ENCODE measurements at places on chromosomes 7 and 10.

DNA sequence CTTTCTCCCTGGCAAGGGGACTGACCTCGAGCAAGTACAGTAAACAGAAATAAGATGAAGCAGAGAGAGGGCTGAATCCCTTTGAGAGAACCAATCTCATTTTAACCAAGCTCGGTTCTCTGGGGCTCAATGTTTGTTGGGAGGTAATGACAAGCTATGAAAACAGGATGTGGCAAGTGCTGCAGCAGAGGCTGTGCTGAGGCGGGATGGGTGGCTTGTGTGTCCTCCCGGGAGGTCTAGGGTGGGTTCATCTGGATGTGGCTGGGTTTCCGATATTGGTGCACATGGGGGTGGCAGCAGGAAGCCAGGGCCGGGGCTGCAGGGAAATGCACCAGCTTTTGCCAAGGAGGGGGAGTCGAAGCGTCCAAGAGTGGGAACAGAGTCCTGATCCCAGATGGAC, 84.5 kb downstream of the AOAH start:
- no peak for DNase-seq

- DNase-seq: no peak
Observed at GRCh38 chr10:117075064-117075463, 63.0 kb downstream of the VAX1 start.

- no peak for DNase-seq
Observed at GRCh38 chr10:28248092-28248491, 54.8 kb downstream of the MPP7 start.

DNA sequence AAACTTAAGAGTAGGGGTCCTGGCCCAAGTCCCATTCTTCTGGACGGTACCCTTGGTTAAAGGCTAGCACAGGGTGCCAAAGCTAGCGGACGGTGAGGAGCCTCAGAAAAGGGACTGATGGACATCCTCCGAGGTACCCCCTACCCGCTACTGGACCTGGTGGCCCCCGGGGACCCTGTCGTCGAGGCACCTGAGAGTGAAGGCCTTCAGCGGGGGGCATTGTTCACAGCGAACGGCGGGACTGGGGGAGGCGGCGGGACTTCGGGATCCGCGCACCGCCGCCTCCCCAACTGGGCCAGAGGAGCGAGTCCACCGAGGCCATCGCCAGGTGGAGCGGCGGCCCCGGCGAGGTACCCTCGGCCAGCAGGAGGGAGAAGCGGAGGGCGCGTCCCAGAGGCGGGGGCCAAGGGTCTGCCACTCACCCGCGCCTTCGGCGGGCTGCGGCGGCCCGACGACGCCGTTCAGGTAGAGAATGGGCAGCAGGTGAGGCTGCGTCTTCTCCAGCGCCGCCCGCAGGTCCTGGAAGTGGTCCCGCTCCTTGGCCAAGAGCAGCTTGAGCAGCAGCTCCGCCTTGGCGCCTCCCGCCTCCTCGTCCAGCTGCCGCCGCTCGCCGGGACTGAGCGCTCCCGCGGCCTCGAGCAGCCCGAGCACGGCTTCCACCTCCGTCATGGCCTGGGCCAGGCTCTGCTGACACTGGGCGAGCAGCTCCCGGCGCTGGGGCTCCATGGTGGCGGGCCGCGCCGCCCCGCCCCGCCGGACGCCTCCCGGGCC, 575 bp downstream of the DLG5 start:
- DNase-seq: no peak

GRCh38 chr7:100562195-100563099, 11.3 kb downstream of the SAP25 start:
- DNase-seq: no peak

- DNase-seq: no peak
Observed at GRCh38 chr10:89810908-89811525, 109.6 kb downstream of the KIF20B start.

DNA sequence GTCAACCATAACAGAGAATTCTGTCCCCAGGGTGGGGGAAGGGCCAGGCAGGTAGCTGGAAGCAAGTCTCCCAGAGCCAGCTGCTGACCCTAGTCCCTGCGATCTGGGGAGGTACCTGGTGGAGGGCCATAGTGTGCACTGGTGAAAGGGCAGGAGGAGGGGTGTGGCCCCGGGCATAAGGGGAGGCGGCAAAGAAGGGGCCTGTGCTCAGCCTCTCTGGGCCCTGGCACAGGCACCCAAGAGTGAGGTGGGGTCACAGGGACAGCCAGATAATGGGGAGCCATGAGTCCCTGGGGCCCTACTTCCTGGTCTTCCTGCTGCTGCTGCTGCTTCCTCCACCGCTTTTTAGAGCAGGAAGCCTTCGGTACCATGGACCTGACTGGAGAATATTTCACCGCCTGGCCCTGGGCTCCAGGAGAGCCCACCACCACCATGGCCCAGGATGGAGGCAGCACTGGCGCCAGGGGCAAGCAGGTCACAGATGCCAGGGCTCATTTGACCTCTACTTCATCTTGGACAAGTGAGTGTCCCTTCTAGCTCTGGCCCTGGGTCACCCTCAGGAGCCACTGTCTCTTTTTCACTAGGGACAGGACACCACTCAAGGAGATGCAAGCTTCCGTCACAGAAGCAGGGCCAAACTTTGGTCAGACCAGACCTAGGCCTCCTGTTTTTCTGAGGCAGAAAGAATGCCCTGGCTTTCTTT, at the start of gene ANTXRL:
ANTXRL (plus strand) TSS at position 7 of the 703 bp plus-strand sequence; CDS start at position 273, 266 bp downstream.
- DNase-seq: no peak

DNA sequence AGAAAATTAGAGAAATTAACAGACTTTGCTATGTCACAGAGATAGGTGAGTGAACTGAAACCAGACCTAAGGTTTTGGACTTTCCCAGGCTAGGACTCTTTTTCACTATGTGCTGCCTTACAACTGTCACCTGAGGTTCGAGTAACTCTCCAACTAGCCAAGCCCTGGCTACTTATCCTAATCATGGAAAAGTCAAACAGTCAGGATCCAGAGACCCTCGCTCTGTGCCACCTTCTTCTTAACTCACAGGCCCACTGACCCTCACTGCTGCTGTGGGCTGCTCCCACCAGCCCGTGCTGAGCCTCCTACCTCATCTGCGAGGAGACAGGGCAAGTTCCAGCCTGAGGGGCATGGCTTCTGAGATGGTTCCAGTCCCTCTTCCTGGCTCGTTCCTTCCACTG, 211.4 kb upstream of the KLF14 start:
- no peak for DNase-seq

- DNase-seq: no peak
Observed at GRCh38 chr7:115346685-115347084, 424.8 kb downstream of the MDFIC start.

DNA sequence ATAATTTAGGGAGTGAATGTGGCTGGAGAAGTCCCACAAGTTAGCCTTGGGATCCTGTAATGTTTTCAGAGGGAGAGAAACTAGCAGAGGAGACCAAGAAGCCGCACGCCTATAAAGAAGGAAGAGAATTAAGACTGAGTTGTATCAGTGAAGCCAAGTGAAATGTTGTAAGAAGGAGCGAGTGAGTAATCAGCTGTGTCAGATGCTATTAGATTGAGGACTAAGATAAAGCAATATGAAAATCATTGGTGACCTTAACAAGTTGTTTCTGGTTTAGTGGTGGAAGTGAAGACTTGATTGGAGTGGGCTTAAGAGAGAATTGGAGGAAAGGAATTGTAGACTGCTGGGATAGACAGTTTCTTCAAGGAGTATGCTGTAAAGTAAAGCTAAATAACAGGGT, 8.8 kb downstream of the CCSER2 start:
- DNase-seq: no peak

- DNase-seq: no peak
Observed at GRCh38 chr10:127276794-127277462, 80.5 kb upstream of the INSYN2A start.

DNA sequence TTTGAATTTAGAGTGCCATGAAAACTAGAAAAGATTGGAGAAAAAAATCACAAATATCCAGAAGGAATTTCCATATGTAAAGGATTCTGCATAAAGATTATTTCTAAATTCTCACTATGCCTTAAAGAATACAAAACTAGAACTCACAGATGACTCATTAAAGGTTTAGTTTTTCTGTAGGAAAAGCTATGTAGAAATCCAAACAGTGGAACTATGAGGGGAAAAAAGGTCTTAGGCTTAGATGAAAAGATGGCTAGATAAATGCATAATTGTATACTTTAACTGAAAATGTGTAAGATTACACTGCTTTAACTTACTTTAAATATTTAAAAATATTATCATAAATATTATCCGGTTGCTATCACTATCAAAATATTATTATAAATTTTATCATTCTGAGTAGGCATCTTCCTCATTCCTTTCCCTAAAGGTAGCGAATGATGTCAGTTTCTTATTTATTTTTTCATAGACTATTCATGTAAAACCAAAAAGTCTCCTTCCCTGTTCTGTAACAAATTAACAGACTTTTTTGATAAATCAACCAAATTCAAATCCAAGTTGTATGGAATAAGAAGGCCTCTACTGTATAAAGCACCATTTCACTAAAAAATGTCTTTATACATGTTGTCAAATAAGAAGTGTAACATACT, 69.1 kb upstream of the COMTD1 start:
- DNase-seq: no peak

DNA sequence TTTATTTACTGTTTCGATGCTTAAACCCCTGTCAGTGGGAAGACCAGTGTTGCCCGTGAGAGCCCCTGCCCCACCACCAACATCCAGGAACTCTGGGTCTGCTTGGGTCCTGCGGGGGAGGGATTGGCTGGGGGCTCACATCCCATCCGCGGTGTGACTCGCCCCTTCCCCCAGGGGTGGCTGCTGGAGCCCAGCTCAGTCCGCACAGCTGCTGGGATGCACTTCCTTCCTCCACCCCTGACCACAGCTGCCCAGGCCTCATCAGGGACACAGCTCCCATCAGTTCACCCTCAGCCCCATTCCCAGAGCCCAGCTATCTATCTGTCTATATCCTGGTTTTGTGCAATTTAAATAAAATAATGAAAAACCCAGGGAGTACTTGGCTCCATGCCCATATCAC, 54.5 kb downstream of the JAKMIP3 start:
- DNase-seq: no peak

DNA sequence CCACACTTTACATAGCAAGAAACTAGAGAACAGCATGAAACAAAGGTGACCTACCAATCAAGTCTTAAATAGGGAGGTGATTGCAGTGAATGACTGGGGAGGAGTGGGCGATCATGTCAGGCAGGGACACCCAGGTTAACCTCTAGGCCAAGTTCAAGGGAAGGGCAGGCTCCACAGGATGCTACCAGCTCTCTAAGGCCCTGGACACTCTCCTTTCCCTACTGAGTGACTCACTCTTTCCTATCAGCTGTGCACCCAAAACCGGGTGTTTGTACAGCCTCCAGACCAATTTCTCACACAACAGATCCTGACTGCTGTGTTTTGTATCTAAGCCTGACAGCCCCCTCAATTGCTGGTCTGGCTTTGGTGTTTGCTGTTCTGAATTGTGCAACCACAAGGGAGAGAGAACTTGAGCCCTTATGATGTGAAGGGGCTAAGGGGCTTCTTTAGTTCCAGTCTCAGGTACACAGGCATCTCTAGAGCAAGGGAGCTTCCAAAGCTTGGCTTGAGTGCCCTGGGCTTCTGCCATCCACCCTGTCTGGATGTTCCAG, 107.8 kb downstream of the TBXAS1 start:
- no peak for DNase-seq

DNA sequence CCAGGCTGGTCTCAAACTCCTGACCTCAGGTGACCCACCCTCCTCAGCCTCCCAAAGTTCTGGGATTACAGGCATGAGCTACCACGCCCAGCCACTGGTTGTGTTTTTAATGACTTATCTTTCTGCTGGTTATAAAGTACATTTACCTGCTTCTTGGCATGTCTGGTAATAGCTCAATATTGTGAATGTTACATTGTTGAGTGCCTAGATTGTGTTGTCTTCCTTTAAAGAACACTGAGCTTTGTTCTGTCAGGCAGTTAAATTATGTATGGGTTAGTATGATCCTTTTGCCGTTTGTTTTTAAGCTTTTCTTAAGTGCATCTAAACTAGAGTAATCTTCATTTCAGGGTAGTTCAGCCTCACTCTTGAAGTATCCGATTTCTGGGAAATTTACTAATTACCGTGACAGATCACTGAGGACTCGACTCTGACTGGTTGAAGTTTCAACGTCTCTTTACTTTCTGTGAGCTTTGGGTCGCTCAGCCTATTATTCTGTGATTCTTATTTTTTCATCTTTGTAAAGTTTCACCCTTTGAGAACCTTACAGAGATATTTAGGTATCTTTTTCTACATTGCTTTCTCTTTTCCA, 617.4 kb downstream of the SORCS1 start:
- DNase-seq: no peak

DNA sequence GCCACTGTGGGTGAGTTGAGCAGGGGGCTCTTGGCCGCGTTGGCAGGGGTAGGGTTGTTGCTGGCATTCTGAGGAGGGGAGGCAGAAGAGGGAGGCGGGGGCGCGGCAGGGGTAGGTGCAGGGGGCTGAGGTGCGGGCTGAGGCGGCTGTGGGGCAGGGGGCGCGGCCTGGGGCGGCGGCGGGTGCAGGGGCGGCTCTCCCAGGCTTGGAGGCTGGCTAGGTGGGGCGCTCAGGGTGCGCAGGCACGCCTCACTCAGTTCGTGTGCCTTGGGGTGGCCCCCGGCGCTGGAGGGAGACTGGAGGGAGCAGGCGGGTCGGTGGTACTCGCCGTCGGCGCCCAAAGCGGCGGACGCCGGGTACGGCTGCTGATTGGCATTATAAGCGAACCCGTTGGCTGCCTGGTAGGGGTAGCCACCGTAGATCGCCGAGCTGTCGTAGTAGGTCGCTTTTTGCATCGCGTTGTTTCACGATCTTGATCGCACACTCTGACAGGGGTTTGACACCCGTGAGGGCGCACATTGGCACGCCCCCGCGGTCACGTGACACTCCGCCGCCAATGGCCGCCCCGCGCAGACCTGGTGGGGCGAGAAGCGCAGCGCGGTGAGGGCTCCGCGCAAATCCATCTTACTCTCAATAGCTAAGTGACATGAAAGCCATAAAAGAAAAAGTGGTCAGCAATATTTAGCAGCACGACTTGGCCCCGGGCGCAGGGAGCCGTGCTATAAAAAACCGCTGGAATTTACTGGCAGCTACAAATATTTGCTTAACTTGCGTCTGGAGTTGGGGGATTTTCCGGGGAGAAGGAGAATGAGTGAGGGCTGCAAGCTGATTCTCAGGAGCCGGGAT, 7.9 kb upstream of the HOXA2 start:
- no peak for DNase-seq

GRCh38 chr10:38174336-38174735, 80.2 kb downstream of the ZNF37A start:
- DNase-seq: no peak

GRCh38 chr10:32937911-32938424, 20.1 kb downstream of the ITGB1 start:
- DNase-seq: no peak

- DNase-seq: no peak
Observed at GRCh38 chr7:131467788-131468187, 88.6 kb downstream of the PODXL start.

- no peak for DNase-seq
Observed at GRCh38 chr7:29612596-29612995, 49.0 kb downstream of the PRR15 start.

- DNase-seq: no peak
Observed at GRCh38 chr7:30646154-30646553, 36.1 kb downstream of the CRHR2 start.

All from stimulated activated CD8-positive, alpha-beta memory T cell treated with anti-CD3 and anti-CD28 coated beads, Interleukin-4, amount 100 ng/mL, for 4 hours (primary cell).